ENCODE measurements at places on chromosomes 5 and 9. TPM values are rescaled to one million over a fixed set of nuclear protein-coding genes. Genes with fewer than 3 reads are reported as not detected.

GRCh38 chr9:84894859-84895258 is 225.3 kb downstream of the NTRK2 start:
- no peak for DNase-seq

Gene CDKN2B-AS1
- 1.1 TPM for total RNA-seq

- peak; percentile 49 for DNase-seq
Observed at GRCh38 chr9:17004500-17004899, 130.3 kb upstream of the CNTLN start.

GRCh38 chr5:2460098-2460497 is 291.4 kb downstream of the IRX2 start:
- DNase-seq: no peak

GRCh38 chr9:122337556-122337929 is 33.3 kb upstream of the PTGS1 start:
- no peak for DNase-seq

GRCh38 chr9:32704343-32704742 is 68.9 kb upstream of the TAF1L start:
- no peak for DNase-seq

All from IMR-90 (cell line).